ENCODE measurements at places on chromosomes 5 and 9.

DNA sequence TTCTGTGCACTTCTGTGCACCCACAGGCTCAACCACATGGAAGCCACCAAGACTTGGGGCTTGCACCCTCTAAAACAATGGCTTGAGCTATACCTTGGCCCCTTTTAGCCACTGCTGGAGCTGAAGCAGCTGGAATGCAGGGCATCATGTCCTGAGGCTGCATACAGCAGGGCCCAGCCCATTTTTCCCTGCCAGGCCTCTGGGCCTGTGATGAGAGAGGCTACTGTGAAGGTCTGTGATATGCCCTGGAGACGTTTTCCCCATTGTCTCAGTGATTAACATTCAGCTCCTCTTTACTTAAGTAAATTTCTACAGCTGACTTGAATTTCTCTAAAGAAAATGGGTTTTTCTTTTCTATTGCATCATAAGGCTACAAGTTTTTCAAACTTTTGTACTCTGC, 134.0 kb upstream of the EGFLAM start:
- DNase-seq: no peak

GRCh38 chr5:150377964-150378694, 20.6 kb downstream of the TCOF1 start:
- DNase-seq: no peak

DNA sequence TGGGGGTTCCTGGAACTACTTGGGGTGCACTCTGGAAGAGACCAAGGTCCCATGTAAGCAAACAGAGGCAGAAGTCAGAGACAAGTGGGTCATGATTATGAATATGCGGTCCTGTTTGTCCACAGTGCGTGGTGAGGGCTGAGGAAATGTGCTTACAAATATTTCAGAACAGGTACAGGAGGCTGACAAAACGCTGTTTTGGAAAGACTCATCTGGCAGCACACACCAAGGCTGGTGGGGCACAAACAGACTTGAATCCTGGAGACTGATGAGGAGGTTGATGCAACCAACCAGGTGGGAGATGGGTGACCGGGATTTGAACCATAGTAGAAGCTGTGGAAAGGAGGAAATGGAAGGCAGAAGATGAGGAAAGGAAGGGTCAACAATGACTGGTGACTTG, 83.8 kb downstream of the ADRB2 start:
- no peak for DNase-seq

DNA sequence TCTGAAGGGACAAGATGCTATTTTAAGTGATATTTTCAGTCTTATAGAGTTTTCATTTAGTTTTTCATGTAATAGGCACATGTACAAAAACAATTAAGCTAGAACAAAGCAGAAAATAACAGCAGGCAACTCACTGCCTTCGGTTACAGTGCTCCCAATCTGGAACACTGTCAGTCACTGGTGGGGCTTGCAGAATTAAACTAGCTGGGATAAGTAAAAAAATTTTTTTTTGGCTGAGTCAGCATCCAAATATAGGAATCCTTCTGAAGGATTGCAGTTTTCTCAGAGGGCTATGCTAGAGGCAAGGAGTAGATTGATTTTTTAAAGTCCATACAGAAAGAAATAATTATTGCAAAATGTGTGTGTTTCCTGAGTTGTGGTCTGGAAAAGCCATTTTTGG, 250.2 kb upstream of the RFX3 start:
- peak; percentile 85 for DNase-seq

DNA sequence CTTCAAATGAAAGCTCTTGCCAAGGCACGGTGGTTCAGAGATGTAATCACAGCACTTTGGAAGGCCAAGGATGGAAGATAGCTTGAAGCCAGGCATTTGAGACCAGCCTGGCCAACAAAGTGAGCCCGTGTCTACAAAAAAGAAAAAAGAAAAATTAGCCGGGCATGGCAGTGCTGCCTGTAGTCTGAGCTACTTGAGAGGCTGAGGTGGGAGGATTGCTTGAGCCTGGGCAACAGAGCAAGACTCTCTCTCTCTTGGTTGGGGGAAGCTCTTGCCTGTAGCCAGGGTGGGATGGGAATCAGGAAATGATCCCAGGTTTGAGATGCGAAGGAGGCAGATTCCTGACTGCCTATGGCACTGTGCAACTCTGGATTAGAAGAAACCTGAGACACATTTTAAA, 62.1 kb downstream of the IL6ST start:
- no peak for DNase-seq

GRCh38 chr5:54769746-54770145, 215.6 kb downstream of the ESM1 start:
- DNase-seq: no peak

- no peak for DNase-seq
Measured at GRCh38 chr9:121399126-121399882, 29.3 kb upstream of the STOM start.

DNA sequence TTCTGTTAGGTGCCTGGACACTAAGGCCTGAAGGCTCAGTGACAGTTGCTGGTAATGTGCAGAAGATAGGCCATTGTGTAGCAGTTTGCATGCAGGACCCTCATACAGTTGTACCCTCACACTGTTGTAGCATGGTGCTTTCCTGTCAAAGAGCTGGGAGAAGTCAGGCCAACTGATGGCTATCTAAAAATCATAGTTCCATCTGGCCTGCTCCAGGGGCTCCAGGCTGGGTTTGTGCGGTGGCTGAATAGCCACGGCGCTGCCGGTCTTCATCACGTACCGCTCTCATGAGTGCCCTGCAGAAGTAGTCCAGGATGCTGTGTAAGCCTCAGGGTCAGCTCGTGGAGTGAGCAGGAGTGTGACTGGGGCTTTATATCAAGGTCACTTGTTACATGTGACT, 12.2 kb downstream of the SECISBP2 start:
- DNase-seq: no peak

GRCh38 chr5:149409268-149409948, 30.3 kb upstream of the IL17B start:
- DNase-seq: no peak

DNA sequence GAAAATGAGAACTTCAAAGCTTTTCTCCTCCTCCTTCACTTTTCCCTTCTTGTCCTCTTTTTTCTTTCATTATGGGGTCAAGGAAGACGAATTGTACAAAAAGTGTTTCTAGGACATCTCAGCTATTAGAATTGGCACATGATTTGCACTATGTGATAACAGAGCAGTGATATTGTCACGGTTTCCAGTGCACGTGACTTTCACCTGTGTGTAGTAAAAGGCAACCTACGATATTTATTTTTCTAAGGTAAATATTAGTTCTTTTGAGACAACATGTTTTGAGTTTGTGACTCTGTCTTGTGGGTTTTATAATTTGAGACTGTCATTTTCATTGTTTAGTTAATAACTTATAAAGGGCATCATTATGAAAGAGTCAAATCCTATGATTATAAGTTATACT, 213.1 kb downstream of the PSAT1 start:
- no peak for DNase-seq

GRCh38 chr9:38390442-38390841, 2.1 kb upstream of the ALDH1B1 start:
- peak; percentile 69 for DNase-seq

- DNase-seq: no peak
Measured at GRCh38 chr5:65244031-65244430, 237.7 kb downstream of the ADAMTS6 start.

DNA sequence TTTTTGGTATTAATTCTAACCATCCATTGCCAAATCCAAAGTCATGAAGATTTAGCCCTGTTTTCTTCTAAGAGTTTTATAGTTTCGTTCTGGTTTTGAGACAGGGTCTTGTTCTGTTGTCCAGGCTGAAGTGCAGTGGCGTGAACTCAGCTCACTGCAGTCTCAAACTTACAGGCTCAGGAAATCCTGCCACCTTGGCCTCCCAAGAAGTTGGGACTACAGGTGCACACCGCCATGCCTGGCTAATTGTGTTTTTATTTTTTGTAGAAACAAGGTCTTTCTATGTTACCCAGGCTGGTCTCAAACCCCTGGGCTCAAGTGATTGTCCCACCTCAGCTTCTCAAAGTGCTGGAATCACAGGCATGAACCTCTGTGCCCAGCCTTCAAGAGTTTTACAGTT, 21.0 kb downstream of the ACTL7A start:
- DNase-seq: no peak

Measured in OCI-M1 (cell line).